Trophoblast cell (in vitro differentiated cells and primary cell): ENCODE measurements at places on chromosomes 2 and 18.

DNA sequence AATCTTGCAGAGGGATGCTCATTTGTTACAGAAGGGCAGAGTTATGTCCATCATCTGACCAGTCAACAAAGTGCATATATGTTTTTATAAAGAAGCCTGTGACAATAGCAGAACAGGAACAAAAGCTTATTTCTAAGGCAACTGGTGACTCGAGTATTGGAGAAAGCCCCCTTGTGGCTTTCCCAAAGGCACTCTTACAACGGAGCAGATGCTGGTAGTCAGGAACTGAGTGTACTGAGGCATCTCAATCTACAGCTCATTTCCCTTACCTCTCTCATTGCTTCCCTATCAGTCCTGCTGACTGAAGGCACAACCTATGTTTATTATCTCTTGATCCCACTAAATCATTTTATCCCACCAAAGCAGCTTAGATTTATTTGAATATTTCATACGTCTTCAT, 557.1 kb upstream of the CHAC2 start:
- DNase-seq, result no peak

- DNase-seq, result no peak
Observed at GRCh38 chr18:74652392-74652988, 54.8 kb downstream of the ZNF407 start.

GRCh38 chr2:163185160-163185559, 346.6 kb upstream of the KCNH7 start:
- no peak for DNase-seq

- no peak for DNase-seq
Observed at GRCh38 chr18:45384962-45385315, 230.3 kb upstream of the SLC14A2 start.

- DNase-seq, result peak; percentile 92
Observed at GRCh38 chr18:48879008-48879431, 71.7 kb downstream of the SMAD7 start.

- peak; percentile 28 for DNase-seq
Observed at GRCh38 chr2:209431701-209432100, 7.9 kb downstream of the MAP2 start.

GRCh38 chr18:48486754-48487153, 52.1 kb upstream of the CTIF start:
- peak; percentile 9 for DNase-seq

DNA sequence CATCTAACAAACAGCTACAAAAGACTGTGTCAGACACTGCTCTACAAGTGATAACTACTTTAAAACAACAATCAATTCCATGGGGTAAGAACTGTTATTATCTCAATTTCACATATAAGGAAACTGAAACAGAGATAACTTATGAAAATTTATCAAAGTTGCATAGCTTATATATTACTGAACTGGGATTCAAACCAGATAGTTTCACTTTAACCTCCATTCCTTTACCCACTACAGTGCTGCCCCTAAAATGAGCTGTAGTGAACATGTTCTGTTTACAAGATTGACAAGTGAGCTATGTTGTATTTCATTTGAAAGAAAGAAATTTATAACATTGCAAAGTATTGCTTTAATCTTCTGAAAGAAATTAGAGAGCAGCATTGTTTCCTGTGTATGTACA, 14.1 kb upstream of the GCG start:
- DNase-seq, result no peak

GRCh38 chr2:207513551-207514257, 16.1 kb upstream of the CREB1 start:
- peak; percentile 41 for DNase-seq

- no peak for DNase-seq
Observed at GRCh38 chr2:216486708-216487107, 11.9 kb upstream of the RPL37A start.

DNA sequence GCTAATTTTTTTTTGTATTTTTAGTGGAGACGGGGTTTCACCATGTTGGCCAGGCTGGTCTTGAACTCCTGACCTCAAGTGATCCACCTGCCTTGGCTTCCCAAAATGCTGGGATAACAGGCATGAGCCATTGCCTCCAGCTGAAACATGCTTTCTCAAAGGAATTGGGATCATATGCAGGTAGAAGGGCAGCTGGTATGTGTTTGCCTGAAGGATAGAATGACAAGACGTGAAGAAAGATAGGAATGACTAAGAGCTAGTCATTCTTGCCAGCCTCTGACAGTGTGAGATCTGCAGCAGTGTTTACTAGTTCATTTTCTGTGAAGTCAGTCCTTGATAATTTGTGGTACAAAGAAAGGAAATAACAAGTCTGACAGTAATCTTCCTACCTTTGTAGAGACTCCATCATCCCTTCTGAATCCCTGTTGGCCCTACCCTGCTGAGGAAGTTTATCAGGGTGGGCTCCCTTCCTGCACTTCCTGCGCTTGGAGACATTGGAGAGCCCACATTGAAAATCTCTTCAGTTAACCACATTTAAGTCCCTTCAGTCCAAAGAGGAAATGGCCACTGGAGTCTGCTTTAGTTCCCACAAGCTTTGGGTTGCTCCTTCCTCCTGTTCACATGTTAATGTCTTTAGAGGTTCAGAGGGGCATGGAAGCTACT, 14.7 kb downstream of the CFLAR start:
- DNase-seq, result peak; percentile 88

DNA sequence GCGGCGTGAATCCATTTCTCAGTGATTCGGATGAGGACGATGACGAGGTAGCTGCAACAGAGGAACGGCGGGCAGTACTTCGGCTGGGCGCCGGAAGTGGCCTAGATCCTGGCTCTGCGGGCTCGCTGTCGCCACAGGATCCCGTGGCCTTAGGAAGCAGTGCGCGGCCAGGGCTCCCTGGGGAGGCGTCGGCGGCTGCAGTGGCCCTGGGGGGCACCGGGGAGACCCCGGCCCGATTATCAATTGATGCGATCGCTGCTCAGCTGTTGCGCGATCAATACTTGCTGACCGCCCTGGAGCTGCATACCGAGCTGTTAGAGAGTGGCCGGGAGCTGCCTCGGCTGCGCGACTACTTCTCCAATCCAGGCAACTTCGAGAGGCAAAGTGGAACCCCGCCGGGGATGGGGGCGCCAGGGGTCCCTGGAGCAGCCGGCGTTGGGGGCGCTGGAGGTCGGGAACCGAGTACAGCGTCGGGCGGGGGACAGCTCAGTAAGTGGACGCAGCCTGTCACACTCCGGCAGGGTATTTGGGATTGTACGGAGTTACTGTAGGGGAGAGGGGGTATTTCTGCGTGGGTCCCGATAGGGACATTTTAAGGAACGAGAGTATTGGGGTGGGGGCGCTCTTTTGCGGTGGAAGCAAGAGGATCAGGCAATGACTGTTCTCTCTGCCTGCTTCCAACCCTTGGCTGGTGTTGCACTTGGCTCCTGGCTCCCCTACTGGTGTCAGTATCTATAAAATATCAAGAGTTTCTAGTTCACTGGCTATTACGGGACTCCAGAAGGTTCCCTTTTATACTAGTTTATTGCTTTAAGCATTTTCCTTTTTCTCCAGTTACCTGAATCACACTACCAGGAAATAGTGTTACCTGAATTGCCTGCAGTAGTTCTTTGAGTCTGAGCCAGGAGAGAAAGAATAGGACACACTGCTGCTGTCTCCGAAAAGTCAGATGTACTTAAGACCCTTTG, 772 bp downstream of the RELCH start:
- peak; percentile 70 for DNase-seq

DNA sequence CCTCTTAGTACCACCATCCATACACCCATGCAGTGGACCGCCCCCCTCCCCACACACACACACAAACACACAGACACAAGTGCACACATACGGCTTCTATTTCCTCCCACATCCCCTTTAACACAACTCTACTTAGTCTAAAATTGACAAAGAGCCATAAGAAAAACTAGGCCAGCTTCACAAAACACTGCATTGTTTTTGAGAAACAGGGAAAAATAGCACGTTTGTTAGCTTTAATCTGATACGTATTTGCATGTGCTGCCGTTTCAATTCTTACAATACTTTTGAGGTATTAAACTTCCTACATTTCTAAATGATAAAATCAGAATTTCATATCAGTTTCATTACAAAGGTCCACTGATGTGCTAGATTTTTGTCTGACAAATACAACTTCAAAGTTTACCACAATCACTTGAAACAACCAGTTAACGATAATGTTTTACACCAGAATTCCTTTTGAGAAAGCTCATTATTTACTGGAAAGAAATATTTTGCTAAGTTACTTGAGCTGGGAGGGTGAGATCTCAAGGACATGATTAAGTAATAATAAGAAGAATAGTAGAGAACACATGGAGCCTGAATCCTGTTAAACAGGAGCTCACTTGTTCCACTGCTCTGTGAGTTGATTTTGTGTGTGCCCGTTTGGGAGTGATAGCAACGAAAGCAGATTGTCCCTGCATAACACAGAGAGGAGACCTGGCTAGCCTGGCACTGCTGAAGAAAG, 74.5 kb downstream of the MOGAT1 start:
- no peak for DNase-seq

- DNase-seq, result no peak
Observed at GRCh38 chr2:120267348-120267747, 14.7 kb downstream of the RALB start.

DNA sequence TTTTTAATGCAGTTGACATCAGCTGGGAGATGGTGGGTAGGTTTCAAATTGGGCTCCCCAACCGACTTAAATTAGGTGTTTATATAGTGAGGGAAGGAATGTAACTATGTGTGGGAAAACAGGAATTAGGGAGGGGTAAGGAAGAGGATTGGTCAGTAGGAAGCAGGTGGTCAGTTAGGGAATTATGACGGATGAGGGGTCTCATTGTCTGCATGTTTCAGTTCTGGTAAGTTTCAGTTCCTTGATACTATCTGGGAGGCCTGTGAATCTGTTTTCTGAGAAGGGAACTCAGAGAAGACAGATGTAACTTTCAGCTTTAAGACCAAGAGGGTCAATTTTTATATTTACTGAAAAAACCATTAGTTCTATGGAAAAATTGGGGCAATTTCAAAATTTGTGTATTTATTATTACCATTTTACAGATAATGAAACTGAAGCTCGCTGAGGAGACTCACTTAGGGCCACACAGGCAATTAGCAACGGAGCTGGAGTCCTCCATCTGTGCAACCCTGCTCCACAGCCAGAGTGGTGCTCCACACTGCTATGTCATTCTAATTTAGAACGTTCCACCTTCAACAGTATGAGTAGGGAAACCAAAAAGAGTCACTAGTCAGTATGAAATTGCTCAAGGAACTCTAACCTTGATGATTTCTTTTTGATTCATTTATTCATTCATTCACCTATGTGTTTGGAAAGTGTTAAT, 36.0 kb upstream of the CCDC195 start:
- no peak for DNase-seq

DNA sequence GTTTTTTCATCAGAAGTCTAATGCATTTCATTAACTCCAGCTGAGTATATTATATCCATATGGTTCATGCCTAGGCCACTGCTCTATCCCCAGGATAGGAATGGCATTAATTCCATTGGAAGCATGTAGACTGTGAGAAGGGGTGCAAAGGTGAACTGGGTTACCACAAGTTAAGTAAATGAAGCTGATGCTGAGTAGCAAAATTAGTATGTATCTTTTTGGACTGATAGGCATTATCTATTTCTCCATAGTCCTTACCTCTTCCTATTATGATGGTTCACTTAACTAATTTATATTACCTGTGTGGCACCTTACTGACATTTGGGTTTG, 24.9 kb downstream of the UBE2E3 start:
- no peak for DNase-seq

DNA sequence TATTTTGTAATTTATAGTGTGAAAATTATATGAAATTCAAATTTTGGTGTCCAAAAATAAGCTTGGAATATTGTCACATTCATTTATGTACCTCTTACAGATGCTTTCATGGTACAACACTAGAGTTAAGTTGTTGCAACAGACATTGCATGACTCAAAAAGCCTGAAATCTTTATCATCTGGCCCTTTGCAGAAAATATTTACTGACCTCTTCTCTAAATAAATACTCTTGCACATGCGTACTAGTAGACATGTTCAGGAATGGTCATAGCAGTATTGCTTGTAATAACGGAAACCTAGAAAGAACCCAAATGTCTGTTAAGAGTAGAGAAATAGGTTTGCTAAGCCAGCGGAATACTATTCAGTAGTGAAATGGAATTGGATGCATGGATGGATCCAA, 60.4 kb downstream of the GALNT1 start:
- peak; percentile 72 for DNase-seq

DNA sequence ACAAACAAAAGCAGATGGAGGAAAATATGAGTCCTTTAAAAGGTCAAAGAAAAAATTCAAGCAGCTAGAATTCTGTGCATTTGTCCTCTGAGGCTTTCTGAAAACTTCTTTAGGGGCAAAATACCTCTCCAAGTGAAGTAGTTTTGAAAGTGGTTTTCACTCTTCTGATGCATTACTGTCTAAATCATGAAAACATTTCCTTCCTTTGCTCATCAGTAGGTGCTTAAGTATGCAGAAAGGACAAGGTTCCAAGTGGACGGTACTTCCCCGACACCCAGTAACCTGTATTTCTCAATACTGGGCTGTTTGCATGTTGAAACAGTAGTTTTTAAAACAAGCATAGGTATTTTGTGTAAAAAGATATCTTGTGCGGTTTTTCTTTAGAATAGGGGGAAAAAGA, 189.1 kb upstream of the ERBB4 start:
- peak; percentile 48 for DNase-seq

GRCh38 chr18:45540125-45540524, 75.2 kb upstream of the SLC14A2 start:
- no peak for DNase-seq

DNA sequence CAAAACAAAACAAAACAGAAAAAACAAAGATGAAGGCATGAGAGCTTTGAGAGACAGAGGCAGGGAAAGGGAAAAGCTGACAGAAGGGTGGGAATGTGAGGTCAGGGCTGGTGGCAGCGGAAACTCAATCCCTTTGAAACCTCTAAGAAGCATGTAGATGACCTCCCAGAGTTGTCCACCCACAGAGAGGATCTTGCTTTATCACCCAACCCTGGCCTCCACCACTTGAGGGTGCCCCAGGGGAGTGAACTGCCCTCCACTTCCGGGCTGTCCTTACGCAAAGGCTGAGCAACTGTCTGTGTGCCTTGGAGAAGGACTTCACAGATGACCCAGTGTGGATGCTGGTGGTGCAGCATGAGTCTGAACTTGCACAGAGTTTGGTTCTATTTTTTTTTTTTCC, 26.7 kb downstream of the PDCL3 start:
- no peak for DNase-seq

DNA sequence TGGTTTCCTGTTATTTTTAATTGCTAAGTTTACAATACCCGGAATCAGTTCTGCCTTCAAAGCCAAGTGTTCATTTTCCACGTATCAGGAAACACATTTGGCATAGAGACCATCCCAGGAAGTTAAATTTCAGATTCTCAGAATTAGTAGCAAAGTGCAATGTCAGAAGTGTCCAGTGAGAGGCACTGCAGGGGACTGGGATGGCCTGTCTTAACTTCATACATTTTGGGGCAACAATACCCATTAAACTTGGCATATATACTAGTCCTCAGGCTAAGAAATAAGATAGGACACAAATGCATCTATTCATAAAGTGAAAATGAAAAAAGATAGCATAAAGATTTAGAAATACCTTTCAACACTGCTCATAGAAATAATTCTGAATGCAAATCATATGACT, 1.5 kb upstream of the IL1RL2 start:
- DNase-seq, result no peak

GRCh38 chr2:10417551-10418335, 30.4 kb downstream of the ODC1 start:
- no peak for DNase-seq
